Left cardiac atrium (tissue), 4 donors: ENCODE measurements at places on chromosomes 7 and 10. TPM values are rescaled to one million over a fixed set of nuclear protein-coding genes. Genes with fewer than 3 reads are reported as not detected.

ADGRA1 gene
- not detected for total RNA-seq

DEPP1 gene
- total RNA-seq = 36.7 TPM

FAM241B gene
- total RNA-seq = 6.7 TPM

IKZF1 gene
- total RNA-seq = 4.4 TPM

DCLRE1A gene
- total RNA-seq = 4.8 TPM

DUSP5 gene
- 8.9 TPM for total RNA-seq

HMX3 gene
- total RNA-seq = 0.21 TPM
